Mesothelial cell of epicardium (in vitro differentiated cells): ENCODE measurements at places on chromosomes 2 and 18.

GRCh38 chr18:52546686-52547346 is 206.8 kb downstream of the DCC start:
- DNase-seq: no peak
- no peaks in the 10 kb centered on the region for H3K36me3 ChIP-seq
- no peak overlapping the region for H3K27ac ChIP-seq
- H3K4me3 ChIP-seq: no peak overlapping the region
- H3K27me3 ChIP-seq: peaks cover 28% of the 10 kb centered on the region

GRCh38 chr2:69570474-69570873 is 73.1 kb downstream of the AAK1 start:
- no peak overlapping the region for H3K27ac ChIP-seq
- no peak for DNase-seq
- H3K36me3 ChIP-seq: peaks cover 2% of the 10 kb centered on the region
- no peak overlapping the region for H3K4me3 ChIP-seq

GRCh38 chr2:99819766-99820165 is 322.6 kb downstream of the AFF3 start:
- DNase-seq: no peak
- H3K27ac ChIP-seq: no peak overlapping the region
- H3K4me3 ChIP-seq: no peak overlapping the region
- peaks cover 41% of the 10 kb centered on the region for H3K4me1 ChIP-seq
- peaks cover 13% of the 10 kb centered on the region for H3K36me3 ChIP-seq
- no peaks in the 10 kb centered on the region for H3K27me3 ChIP-seq

- DNase-seq: no peak
- H3K4me3 ChIP-seq: no peak overlapping the region
- peaks cover 23% of the 10 kb centered on the region for H3K4me1 ChIP-seq
- peaks cover 26% of the 10 kb centered on the region for H3K27me3 ChIP-seq
- no peak overlapping the region for H3K27ac ChIP-seq
Observed at GRCh38 chr2:149370061-149370775, 39.8 kb downstream of the LYPD6 start.

- no peak for DNase-seq
- no peaks in the 10 kb centered on the region for H3K27me3 ChIP-seq
- H3K4me3 ChIP-seq: no peak overlapping the region
- H3K27ac ChIP-seq: no peak overlapping the region
- H3K4me1 ChIP-seq: peaks cover 11% of the 10 kb centered on the region
Observed at GRCh38 chr2:221423210-221423804, 148.8 kb downstream of the EPHA4 start.
